Mucosa of descending colon (tissue), 3 donors: ENCODE measurements at places on chromosomes 16 and 17.

GRCh38 chr16:81567087-81567486 is 122.5 kb downstream of the CMIP start:
- no peak for DNase-seq

DNA sequence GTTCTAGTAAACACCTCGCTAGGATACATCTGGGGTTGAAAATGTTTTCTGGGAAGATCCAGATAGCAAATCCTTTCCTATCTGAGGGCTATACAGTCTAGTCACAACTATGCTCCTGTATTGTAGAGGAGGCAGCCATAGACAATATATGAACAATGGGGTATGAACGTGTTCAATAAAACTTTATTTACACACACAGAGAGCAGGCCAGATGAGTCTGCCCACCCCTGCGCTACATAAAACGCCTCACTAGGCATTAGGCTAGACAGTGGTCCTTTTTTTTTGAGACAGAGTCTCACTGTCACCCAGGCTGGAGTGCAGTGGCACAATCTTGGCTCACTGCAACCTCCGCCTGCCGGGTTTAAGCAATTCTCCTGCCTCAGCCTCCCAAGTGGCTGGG is 11.1 kb downstream of the USP36 start:
- no peak for DNase-seq

- DNase-seq, result peak; percentile 52
Measured at GRCh38 chr16:4213737-4214136, 28.1 kb downstream of the SRL start.

- DNase-seq, result no peak
Measured at GRCh38 chr17:68710035-68710780, 109.0 kb upstream of the FAM20A start.

DNA sequence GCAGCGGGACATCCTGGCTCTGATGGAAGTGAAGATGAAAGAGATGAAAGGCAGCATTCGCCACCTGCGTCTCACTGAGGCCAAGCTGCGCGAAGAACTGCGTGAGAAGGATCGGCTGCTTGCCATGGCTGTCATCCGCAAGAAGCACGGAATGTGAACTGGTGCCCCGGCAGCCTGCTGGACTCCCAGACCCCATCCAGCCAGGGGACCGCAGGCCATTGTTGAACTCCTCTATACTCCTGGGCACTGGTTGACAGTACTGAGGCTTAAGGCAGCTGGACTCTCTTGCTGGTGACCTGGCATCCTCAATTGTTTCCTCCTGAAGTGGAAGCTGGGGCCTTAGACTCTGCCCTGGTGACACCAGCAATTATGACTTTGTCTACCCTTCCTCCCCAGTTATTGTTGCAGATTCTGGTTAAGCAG is 1.2 kb downstream of the THAP11 start:
- no peak for DNase-seq

DNA sequence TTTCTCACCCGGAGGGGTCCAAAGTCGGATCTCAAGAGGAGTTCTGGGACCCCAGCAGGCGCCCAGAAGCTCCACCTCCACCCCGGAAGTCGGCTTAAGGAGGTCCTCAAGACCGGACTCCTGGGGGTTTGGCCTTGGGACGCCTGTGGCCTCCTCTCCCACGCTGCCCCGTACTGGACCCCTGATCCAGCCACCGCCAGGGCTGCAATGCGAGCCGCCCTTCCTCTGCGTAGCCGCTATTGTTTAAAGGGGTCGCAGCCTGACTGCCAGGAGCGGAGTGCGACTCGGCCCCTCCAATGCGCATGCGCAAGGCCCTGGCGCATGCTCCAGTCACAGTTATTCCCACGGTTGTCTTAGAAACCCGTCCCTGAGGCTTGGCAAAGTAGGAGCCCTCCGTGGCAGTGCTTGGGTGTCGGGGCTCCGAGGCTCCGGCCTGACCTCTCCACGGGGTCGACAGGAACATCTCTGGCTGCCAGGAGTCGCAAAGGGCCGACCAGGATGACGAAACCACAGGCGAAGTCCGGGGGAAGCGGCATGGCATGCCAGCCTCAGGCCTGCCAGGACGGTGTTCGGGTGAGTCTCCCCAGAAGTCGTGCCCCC is 719.0 kb downstream of the KCNJ18 start:
- peak; percentile 36 for DNase-seq

GRCh38 chr17:61054436-61054835 is 345.2 kb upstream of the TBX2 start:
- no peak for DNase-seq

DNA sequence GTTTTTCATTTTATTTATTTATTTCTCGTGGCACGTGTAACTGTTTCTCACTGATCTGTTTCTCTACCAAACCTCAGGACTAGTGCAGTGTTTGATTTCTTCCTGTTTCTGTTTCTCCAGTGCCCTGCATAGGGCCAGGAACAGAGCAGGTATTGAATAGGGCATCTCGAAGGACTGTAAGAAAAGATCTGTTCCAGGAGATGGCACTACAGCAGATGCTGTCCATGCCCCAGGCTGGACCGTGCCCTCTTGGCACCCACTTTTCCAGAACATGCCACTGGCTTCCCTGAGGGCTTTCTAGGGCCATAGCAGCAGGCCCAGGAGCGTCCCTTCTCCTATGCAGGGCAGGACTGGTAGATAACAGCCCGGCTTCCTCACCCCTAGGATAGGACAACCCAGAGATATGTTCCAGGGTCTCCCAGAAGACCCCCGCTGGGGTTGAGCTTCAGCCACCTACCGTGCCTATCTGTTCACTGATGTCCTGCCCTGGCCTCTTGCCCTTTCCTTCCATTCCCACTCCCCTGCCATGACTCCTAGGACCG is 4.4 kb downstream of the SNX20 start:
- no peak for DNase-seq

DNA sequence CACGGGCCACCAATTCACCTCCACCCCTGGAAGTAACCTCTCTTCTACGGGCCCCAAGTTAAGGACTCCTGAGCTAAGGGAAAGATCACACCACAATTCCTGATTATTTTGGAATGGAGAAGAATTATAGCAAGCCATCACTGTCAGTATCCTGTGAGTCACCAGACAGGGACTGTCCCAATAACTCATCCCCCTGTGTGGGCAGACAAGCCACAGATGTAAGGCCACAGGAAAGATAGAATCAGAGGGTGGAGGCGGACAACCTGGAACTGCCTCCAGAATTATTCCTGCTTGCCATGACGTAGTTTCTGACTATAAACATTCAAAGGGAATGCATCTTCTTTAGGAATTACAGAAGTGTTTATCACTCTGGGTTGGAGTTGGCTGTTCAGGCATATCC is 5.8 kb upstream of the MYO1D start:
- no peak for DNase-seq

DNA sequence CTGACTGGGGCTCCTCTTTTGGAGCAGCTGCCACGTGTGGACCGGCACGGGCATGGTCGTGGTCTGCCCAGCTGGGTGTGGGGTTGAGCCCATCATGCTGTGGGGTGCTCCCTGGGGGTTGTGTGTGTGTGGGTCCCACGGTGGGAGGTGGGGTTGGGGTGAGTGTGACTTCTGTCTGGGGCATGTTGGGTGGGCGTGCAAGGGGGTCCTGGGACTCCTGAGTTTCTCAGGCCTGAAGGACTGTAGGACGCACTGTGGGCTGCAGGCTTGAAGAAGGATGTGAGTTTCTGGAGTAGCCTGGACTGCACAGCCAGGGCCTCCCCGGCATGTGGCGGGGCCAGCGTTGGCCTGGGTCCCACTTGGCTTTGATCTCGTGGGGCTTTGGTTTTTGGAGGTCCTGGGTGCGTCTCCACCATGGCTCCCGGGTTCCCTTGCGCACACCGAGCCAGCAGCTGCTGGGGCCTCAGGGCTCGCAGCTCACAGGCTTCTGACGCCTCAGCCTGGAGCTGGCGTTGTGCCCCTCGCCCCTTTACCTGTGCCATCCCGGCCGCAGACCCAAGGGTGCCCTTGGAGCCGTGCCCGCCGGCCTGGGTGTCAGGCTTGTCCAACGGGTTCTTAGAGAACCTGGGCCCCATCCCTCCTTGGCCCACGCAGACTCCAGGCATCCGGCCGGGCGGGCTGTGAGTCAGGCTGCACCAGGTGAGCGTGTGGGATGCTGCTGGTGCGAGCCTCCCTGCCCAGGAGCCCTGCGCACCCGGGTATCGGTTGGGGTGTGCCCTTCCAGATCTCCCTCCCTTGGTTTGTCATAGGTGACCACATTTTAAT is 34.4 kb upstream of the ZNF750 start:
- DNase-seq, result peak; percentile 24

- peak; percentile 88 for DNase-seq
Measured at GRCh38 chr17:56834380-56835263, 671 bp downstream of the DGKE start.

DNA sequence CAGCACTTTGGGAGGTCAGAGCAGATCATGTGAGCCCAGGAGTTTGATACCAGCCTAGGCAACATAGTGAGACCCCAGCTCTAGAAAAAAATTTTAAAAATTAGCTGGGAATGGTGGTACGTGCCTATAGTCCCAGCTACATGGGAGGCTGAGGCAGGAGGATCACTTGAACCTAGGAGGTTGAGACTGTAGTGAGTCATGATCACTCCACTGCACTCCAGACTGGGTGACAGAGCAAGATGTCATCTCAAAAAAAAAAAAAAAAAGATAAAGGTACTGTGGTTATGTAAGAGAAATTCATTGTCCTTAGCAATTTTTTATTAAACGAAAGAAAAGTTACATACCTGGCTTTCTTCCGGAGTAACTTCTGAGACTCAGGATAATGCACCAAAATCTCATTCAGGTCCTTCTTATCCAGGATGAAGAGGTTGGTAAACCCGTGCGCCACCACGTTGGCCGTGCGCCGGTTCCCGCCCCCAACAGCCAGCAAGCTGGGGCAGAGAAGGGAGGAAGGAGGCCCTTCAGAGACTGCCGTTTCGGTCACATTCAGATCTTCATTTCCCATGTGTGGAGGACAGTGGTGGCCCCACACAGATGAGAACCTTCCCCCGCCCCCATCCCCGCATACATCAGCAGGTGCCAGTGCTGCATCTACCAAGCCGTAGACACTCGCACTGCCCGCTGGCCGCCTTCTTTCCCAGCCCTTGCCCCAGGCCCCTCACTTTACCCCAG is 73.7 kb downstream of the CNGB1 start:
- no peak for DNase-seq

- no peak for DNase-seq
Measured at GRCh38 chr16:22912654-22913053, 98.7 kb downstream of the HS3ST2 start.

- DNase-seq, result no peak
Measured at GRCh38 chr17:82006468-82007227, 16.0 kb downstream of the CENPX start.

- no peak for DNase-seq
Measured at GRCh38 chr16:35711958-35712357, 2252.5 kb downstream of the TP53TG3F start.

- DNase-seq, result peak; percentile 56
Measured at GRCh38 chr16:56871172-56871593, 6.2 kb downstream of the SLC12A3 start.

DNA sequence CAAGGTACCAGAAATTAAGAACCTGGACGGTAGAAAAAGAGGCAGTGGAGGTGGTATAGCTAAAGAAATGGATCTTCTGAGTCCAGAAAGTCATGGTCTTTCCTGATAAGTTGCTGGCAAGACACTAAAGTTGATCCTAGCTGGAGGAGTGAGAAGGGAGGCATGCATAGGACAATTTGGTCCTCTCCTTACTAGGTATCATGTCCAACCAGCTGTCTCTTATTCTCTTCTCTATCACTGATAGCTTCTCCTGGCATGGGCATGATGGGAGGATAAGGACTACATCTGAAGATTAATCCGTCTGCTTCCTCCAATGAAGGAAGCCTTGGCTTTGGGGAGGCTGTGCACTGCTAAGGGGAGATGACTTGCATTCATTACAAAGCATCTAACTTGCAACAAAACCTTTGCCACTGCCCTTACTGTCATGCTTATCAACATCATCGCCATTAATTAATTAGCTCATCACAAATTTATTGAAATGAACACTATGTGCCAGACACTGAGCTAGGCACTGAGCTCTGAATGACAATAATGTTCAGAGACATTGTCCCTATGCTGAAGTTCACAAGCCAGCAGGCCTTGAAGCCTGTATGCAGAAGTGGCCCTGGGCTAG is 3.1 kb upstream of the FAM117A start:
- DNase-seq, result no peak

DNA sequence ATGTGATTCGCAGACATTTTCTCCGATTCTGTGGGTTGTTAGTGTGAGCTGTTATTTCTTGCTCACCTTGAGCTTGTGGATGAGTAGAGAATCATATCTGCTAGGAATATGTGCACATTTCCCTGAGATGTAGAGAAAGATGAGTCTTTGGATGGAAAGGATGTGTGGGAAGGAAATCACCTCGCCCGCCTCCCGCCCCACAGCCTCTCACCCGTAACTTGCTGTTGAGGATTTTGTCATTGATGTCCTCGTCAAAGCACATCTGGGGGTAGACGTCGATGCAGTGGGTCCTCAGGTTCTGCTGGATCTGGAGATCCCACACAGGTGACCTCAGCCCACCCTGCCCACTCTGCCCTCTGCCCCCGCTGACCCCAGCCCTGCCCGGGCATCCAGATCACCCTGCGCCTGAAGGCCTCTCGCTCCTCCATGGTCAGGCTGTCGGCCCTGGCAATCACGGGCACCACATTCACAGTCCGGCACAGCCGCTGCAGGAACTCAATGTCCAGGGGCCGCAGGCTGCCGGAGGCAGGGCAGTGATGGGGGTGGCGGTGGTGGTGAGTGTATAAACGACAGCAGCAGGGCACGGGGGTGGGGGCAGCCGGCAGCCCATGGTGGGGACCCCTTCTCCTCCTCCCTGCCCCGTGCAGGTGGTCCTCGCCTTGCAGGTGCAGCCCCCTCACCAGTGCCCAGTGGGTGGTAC is 4.7 kb downstream of the SEPTIN12 start:
- no peak for DNase-seq

DNA sequence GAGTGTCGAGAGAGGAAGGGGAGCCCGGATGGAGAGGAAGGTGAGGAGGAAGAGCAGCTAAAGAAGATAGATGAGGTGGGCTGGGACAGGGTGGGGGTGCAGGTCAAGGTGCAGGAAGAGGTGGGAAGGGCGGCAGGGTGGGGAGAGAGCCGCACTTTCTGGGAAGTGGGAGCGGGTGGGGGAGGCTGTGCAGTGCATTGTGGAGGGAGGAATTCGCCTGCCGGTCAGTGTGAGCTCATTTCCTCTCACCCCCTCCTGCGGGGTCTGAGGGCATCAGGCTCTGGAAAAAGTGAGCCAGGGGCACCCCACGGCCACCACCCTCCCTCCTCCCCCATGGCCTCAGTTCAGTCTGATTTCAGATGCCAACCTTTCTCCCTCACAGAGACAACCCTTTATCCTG is 2.5 kb upstream of the ARHGAP23 start:
- no peak for DNase-seq

DNA sequence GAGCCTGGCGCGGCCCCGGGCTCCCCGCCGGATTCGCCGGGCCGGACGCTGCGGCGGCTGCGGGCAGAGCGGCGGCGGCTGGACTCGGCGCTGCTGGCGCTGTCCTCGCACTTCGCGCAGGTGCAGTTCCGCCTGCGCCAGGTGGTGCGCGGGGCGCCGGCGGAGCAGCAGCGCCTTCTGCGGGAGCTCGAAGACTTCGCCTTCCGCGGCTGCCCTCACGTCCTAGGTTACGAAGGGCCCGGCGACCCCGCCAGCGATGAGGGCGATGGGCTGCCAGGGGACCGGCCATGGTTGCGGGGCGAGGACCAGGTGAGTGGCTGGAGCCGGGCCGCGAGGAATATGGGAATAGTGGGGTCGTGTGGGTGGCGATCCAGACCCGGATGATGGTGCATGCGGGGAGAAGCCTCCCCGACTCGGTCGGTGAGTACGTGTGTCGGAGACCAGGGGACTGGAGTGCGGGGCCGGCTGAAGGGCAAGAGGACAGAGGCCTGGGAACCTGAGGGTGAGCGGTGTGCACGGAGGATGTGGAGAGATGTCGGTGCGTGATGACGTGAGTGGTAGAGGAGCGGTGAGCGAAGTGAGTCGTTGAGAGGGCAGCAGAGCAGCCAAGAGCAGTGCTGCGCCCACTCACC is 517 bp downstream of the RUNDC1 start:
- DNase-seq, result peak; percentile 68

GRCh38 chr17:76397687-76398522 is 13.5 kb downstream of the SPHK1 start:
- DNase-seq, result peak; percentile 85
